ENCODE measurements at places on chromosomes 1 and 21.

DNA sequence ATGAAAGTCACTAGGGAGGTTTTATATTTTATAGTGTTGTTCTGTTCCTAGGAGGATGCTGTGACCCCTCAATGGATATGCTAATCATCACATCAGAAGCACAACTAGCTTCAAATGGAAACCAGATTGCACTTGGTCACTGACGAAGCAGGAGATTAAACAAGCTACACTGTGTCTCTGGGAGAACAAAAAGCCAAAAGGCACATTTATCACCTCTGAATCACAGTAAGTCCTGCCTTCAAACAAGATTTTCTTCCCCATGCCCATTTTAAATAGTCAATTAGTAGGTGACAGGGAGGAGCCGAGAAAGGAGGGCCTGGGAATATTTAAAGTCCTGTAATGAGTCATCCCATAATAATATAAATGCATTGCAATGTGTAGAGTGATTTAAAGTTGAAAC lies 38.1 kb downstream of the RGS2 start:
- no peak for DNase-seq

DNA sequence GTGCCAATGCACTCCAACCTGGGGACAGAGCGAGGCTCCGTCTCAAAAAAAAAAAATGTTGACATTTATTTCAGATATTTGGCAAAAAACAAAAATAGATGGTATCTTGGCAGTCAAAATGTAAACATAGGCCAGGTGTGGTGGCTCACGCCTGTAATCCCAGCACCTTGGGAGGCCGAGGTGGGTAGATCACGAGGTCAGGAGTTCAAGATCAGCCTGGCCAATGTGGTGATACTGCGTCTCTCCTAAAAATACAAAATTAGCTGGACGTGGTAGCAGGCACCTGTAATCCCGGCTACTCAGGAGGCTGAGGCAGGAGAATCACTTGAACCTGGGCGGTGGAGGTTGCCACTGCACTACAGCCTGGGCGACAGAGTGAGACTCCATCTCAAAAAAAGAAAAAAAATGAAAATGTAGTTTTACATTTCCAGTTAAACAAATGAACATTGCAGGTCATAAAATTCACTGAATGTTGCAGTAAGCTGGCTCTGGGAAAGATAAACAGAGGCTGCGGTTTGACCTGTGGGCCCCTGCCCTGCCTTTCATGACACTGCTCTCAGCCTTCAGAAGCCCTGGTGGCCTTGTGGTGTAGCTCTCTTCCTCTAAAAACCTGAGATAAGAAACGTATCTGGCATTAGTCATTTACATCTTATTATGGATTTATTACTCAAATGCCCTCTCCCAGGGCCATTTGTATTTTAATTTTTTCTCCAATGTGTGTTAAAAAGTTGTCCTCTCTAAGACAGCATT lies 12.2 kb upstream of the SLC44A3 start:
- no peak for DNase-seq

DNA sequence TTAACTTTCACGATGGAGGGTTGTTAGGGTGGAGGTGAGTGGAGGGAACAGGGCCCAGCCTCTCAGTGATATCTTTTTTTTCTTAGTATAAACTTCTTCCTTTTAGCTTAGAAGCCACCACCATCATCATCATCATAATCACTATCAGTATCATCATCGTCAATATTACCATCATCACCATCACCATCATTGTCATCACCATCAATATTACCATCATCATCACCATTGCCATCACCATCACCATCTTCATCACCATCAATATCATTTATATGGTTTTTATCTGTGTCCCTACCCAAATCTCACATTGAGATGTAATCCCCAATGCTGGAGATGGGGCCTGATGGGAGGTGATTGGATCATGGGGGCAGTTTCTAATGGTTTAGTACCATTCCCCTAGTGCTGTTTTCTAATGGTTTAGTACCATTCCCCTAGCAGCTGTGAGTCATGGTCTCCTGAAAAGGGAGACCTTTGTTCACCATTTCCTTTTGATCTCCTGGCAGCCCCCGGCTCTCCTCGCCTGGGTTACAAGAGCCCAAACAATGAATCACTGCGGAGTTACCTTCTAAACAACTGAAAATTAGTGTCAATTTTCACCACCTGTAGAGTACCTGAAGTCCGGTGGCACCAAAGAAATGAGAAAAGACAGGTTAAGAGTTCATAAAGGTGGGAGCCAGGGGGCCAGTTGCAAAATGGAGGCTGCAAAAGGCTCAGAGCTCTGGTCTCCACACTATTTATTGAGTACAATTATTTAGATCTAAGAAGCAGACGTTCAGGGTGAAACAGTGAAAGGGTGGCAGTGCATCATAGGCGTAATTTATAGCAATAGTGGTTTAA lies 3.1 kb upstream of the PLA2G2E start:
- no peak for DNase-seq

GRCh38 chr1:224054012-224054411 lies 59.9 kb upstream of the FBXO28 start:
- DNase-seq, result no peak

- DNase-seq, result no peak
Measured at GRCh38 chr1:162213281-162213912, 143.9 kb downstream of the NOS1AP start.

DNA sequence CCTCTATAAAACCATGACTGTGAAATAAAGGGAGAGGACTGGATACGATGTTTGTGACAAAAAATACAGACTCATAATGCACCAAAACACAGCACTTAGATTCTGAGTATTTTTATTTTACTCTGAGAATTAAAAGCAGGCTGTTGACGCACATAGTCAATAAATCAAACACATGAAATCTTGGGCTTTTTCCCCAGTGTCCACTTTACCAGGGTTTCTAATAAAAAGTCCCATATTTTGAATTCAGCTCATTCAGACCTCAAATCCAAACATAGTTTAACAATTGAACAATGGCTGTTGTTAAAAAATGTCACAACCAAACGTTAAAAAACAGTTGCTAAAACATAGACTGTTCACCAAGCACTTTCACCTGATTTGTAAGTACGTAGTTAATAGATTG lies 553.4 kb downstream of the LTN1 start:
- no peak for DNase-seq
